ENCODE measurements at places on chromosomes 13 and 19. TPM values are rescaled to one million over a fixed set of nuclear protein-coding genes. Genes with fewer than 3 reads are reported as not detected.

Gene CGB5
- not detected for total RNA-seq

Gene IGFL4
- total RNA-seq, result 0.21 TPM

Gene ZNF112
- 18.2 TPM for total RNA-seq

Gene PODNL1
- not detected for total RNA-seq

DNA sequence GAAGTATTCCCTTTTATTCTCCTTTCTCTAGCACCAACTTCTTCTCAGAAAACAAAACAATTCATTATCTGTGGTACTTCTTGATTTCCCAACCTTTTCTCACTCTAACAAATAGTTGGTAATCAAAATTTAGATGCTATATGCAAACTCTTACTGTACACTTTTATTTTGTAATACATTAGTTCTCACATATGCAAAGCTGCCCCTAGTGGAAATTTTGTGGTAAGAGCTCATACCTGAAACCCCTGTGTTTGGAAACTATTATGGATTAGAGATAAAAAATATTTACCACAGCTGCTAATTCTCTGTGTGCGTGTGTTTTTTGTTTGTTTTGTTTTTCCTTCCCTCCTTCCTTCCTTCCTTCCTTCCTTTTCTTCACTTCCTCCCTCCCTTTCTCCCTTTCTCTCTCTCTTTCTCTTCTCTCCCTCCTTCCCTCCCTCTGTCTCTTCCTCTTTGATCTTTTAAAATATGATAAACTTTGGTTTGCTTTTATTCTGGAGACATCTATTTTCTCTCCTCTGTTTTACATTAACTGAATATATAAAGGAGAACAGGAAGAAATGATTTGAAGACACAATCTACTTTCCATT, 537.4 kb downstream of the SLITRK6 start:
- no peak overlapping the region for H3K27ac ChIP-seq
- H3K4me1 ChIP-seq, result no peaks in the 10 kb centered on the region

DNA sequence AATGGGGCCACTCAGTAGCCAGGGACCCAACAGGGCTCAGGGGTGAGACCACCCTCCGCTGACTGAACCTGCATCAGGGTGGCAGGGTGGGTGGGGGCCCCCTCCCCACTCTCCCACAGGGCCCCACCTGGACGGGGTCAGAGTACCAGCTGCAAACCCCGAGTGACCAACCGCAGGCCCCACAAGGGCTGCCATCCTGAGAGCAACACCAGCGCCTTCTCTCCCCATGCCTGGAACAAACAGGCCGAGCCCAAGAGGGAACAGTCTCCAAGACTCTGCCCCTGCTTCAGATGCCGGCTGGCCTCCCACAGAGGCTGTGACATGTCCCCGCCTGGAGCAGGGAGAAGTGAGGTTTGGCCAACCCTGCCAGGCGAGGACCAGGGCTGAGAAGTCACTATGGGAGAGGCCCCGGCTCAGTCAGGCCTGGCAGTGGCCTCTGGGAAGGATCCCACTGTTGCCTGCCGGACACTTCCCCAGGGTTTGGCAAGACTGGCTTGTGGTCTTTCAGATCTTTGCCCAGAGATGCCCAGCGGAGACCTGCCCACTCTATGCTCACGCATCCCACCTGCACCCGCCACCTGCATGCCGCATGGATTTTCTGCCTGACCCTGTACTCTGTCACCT, 27.2 kb downstream of the MPND start:
- peaks cover 24% of the 10 kb centered on the region for H3K4me1 ChIP-seq
- no peaks in the 10 kb centered on the region for H3K36me3 ChIP-seq
- DNase-seq, result no peak
- H3K27me3 ChIP-seq, result no peaks in the 10 kb centered on the region

DNA sequence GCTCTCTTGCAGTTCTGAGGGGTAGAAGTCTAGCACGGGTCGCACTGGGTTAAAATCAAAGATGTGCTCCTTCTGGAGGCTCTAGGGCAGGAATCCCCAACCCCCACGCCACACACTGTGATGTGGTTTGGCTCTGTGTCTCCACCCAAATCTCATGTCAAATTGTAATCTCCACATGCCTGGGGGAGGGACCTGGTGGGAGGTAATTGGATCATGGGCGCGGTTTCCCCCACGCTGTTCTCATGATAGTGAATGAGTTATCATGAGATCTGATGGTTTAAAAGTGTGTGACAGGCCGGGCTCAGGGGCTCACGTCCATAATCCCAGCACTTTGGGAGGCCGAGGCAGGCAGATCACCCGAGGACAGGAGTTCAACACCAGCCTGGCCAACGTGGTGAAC, 26.6 kb upstream of the CALM3 start:
- no peaks in the 10 kb centered on the region for H3K36me3 ChIP-seq
- no peak overlapping the region for H3K4me3 ChIP-seq
- H3K27me3 ChIP-seq, result peaks cover 3% of the 10 kb centered on the region
- H3K4me1 ChIP-seq, result peaks cover 5% of the 10 kb centered on the region

GRCh38 chr19:40453151-40453735, 9.1 kb upstream of the SERTAD3 start:
- no peaks in the 10 kb centered on the region for H3K36me3 ChIP-seq
- no peaks in the 10 kb centered on the region for H3K27me3 ChIP-seq
- no peak for DNase-seq
- no peak overlapping the region for H3K4me3 ChIP-seq
- no peak overlapping the region for H3K27ac ChIP-seq

DNA sequence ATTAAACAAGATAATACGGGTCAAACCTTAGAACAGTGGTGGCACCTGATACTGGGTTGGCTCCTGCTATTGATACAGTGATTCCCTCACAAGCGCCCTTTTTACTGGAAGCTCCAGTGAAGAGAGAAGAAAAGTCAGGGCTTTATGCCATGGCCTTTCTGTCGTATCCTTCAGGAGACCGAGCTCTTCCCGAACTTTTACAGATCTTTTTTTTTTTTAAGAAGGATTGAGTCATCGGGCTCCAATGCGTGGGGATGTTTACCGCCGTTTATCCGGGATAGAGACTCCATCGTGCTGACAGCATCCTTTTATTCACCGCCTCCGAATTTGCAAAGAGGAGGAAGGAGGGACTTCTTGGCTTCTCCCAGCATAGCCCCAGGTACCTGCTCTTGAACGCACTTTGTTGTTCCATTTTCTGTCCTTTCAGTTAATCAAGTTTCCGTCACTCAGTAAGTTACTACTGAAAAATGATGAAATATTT, 574 bp downstream of the ZNF227 start:
- peak overlapping the region; percentile 43 for H3K27ac ChIP-seq
- H3K4me3 ChIP-seq, result peak overlapping the region; percentile 89
- DNase-seq, result peak; percentile 28
- H3K27me3 ChIP-seq, result no peaks in the 10 kb centered on the region
- no peaks in the 10 kb centered on the region for H3K36me3 ChIP-seq

- no peaks in the 10 kb centered on the region for H3K36me3 ChIP-seq
- no peak overlapping the region for H3K27ac ChIP-seq
- peak overlapping the region; percentile 93 for H3K4me3 ChIP-seq
- H3K4me1 ChIP-seq, result peaks cover 7% of the 10 kb centered on the region
- no peak for DNase-seq
- peaks cover 46% of the 10 kb centered on the region for H3K27me3 ChIP-seq
Observed at GRCh38 chr19:678791-679388, 2.7 kb downstream of the FSTL3 start.

GRCh38 chr13:73910733-73911132, 223.5 kb downstream of the KLF12 start:
- peaks cover 10% of the 10 kb centered on the region for H3K4me1 ChIP-seq
- H3K27me3 ChIP-seq, result no peaks in the 10 kb centered on the region
- no peak for DNase-seq
- no peaks in the 10 kb centered on the region for H3K36me3 ChIP-seq

- H3K4me1 ChIP-seq, result no peaks in the 10 kb centered on the region
- no peaks in the 10 kb centered on the region for H3K36me3 ChIP-seq
- H3K4me3 ChIP-seq, result no peak overlapping the region
- no peak overlapping the region for H3K27ac ChIP-seq
- no peaks in the 10 kb centered on the region for H3K27me3 ChIP-seq
- DNase-seq, result peak; percentile 46
Observed at GRCh38 chr19:16153582-16154336, 10.3 kb downstream of the HSH2D start.

Data from neural progenitor cell (in vitro differentiated cells).